ENCODE measurements at places on chromosomes 2 and 18.
A peak's percentile ranks its signal among the peaks of the same experiment; 100 is the strongest.

DNA sequence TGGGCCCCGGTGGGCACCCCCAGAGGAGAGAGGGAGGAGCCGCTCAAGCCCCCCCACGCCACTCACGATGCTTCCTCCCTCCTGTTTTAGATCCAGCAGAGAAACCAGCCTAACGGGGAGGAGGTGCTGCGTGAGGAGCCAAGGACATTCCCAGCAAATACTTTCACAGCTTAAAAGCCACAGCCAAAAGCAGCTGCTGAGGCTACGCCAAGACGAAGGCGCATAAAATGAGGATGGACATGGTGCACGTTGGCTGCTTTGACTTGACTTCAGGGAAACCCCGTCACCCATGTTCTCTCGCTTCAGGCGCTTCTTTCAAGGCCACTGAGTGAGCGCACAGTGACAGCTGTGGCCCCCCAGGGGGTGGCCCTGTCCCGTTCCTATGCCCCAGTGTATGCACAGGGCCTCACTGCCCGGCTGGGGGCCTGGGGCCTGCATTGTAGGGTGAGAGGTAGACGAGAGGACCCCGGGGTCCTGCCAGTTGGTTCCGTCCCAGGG is 72.1 kb upstream of the PXDN start:
- no peak for DNase-seq

DNA sequence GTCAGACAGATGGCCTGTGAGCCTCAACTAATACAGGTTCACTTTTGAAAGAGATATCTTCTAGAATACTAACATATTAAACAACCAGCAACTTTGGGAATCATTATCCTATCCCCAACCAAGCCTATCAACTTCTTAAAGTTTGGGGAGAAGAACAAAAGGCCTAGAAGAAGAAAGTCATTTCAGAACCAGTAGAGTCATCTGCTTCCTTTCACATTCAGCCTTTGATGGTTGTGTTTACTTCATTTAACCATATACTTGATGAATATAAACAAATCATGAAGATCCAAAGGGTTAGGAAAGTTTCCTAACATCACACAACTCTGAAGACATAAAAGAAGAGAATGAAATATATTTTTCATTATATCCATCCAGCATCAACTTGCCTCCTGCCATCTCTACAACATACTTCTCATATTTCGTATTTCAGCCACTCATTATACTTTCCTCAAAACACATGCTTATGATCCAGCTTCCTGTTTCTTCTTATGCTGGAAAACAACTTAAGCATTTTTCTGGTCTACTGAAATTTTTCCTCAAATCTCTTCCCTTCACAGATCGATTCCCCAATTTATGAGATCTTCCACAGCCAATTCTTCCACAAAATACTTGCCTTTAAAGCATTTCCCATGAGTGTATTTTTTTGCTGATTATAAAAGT is 114.3 kb downstream of the CACNB4 start:
- DNase-seq, result no peak

GRCh38 chr2:112864072-112864471 is 27.5 kb upstream of the IL1B start:
- DNase-seq, result no peak

DNA sequence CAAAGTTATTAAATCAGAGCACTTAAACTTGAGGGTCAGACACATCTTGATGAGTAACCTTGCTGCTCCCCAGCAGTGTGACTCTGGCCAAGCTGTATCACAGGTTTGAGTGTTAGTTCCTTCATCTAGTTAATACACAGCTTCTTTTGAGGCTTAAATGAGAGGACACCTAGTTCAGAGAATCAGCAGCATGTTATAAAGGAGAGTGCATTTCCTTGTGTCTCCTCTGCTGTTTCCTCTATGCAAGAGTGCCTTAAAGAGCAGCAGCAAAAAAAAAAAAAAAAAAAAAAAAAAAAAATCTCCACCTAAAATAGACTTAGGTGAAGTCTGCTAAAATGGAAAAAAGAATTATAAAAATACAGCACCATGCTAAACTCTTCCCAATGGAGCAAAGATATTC is 261.9 kb downstream of the TCF4 start:
- no peak for DNase-seq

GRCh38 chr2:10276481-10277292 is 26.0 kb upstream of the HPCAL1 start:
- no peak for DNase-seq

GRCh38 chr2:15579641-15580040 is 12.0 kb upstream of the DDX1 start:
- no peak for DNase-seq

DNA sequence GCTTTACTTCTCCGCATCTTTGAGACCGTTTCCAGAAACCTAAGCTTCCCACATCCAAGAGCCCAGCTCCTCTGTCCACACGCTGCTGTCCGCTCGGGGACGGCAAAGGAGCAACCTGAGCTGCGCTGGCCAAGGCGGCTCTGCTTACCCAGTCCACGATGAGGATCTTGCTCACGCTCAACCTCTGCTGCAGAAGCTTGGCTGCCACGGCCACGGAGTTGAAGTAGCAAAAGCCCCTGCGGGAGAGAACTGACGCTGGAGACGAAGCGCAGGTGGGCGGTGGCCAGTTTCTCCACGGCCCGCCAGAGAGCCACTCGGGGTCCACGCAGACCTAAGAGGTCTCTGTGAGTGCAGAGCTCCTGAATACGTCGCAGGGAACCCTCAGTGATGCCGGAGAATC is 236.1 kb downstream of the TWIST2 start:
- DNase-seq, result no peak

DNA sequence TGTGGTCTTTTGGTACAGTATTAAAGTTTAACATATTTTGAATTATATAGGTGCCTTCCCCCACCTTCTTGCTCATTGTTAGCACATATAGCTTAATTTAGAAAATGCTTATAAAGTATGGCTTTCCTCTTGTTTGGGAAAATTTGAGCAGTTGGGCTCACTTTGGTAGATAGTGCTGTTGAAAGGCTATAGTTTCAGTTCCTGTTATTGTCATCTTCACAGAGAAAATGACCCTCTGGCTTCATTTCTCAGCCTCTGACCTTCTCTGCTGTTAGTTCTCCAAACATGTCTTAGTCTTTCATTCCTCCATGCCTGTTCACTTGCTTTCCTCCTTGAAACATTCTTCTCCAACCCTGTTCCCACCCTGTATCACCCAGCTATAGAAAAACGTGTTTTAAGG is 200.6 kb downstream of the WDR7 start:
- no peak for DNase-seq

- DNase-seq, result no peak
Observed at GRCh38 chr2:104416339-104417000, 437.4 kb upstream of the POU3F3 start.

- DNase-seq, result no peak
Observed at GRCh38 chr2:51025906-51026555, 5.9 kb downstream of the NRXN1 start.

DNA sequence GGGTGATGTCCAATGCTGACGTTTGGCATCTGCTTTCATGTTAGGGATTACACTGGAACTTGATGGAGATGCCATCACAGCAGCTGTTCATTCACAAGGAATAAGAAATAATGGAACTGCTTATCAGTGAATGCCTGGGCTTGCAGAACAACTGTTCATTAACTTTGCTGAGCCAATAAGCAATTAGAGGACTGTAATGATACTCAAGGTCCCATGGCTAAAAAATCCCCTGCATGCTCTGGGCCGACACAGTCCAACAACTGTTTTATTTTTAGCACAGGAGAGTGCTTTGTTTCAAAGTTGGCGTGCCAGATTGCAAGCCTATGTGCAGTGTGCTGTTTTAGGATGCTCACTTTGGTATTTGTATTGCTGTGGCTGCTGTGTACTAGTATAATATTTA is 408.0 kb upstream of the RGPD4 start:
- no peak for DNase-seq

- no peak for DNase-seq
Observed at GRCh38 chr2:4576075-4576474, 872.7 kb downstream of the DCDC2C start.

- no peak for DNase-seq
Observed at GRCh38 chr2:143607231-143608062, 478.2 kb downstream of the ARHGAP15 start.

DNA sequence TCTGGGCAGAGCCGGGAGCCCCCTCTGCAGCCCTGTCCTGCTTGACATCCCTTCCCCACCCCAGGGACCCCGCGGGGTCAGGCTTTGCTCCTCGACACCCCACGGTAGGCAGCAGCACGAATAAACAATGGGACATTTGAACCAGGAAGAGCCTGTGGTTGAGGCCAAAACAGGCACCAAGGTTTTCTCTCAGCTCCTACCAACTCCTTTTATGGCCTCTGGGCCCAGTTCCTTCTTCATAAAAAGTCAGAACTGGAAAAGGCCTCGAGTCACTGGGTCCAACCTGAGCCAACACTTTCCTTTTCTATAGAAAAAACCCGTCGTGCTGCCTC is 20.6 kb downstream of the TEX44 start:
- DNase-seq, result no peak

- no peak for DNase-seq
Observed at GRCh38 chr2:98394595-98395153, 48.4 kb downstream of the CNGA3 start.

DNA sequence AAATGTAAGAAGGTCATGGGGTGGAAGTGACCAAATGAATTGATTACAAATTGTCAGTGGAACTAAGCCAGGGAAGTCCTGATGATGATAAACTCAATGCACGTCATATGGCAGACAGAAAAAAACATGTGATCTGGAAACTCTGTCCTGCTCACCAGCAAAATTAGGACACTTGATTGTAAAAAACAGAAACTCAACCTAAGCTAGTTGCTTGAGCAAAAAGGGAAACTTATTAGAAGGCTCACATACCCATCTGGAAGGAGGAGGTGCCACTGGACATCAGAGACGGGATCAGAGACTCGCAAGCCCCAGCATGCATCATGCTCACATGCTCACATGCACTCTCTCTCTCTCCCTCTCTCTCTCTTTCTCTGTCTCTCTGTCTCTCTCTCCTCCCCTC is 96.8 kb downstream of the SP3 start:
- no peak for DNase-seq

- no peak for DNase-seq
Observed at GRCh38 chr18:77100751-77101355, 31.7 kb downstream of the MBP start.

DNA sequence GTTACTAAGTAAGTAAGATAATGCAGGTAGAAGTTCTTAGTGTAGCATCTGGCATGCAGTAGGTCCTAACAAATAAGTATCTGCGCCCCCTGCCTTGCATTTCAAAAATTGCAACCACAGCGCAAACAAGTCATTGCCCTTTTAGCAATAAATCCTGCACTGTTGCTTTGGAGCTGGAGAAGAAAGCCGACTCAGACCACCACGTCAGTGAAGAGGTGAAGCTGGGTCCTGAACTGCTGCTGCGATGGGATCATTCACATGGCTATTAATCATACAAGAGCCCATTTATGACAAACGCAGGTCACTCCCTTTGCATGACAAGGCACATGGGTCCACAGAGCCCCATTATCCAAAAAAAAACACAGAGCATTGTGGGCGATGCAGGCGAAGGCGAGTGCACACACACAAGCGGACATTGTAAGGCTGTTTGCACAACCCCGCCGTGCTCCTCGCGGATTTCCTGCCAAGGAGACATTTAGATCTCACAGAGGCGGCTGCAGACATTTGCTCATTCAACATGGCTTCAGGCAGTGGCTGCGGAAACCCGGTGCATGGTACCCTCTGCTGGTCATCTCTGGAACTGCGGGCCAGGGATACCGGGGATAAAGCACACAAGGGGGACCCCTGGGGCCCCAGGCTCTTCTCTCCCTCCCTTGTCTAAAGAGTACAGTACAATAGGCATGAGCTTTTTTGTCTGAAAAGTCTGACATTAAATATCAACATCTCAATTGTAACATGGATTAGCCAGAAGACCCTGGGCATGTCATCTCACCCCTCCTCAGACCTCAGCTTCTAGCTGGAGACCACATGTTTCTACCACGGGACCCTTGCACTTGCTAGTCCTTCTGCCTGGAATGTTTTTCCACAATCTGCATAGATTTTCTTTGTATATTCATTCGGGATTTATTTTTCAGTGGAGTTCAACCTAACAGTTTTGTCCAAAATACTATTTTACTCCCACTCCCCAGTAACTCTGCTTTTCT is 56.7 kb downstream of the CYRIA start:
- peak; percentile 71 for DNase-seq

DNA sequence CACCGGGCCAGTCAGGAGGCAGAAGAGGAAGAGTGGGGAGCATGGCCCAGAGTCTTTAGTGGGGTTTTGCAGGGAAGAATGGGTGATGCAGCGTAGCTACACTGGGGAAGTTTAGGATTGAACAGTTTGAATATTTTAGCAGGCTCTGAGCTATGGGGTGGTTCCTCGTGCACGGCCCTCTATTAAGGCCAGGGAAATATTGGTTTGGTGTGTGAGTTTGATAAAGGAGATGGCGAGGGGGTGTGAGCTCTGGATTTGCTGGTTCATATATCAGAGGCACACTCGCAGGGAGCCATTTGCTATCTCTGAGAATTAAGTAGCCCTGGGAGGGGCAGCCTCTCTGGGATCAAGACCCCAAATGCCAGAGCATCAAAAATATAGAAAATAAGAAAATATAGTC is 50.1 kb downstream of the BOLA3 start:
- no peak for DNase-seq

DNA sequence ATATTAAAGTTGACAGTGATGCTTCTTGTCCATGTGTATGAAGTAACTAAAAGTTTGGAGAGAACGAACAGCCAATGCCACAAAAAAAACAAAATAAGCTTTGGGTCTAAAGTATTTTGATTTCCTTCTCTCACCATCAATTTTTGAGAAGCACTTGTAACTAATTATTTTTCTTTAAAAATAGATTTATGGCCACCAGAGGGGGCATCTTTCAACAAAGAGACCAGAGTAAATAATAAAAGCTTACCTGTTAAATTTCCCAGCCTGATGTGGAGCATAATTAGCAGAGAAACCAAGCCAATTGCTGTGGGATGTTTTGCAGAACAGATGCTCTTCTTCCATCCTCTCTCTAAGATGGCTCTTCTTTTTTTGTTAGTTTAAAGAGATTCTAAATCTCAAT is 29.0 kb downstream of the LINC00305 start:
- DNase-seq, result no peak

GRCh38 chr2:201730651-201731285 is 32.3 kb upstream of the MPP4 start:
- DNase-seq, result no peak

GRCh38 chr2:21693081-21693480 is 569.3 kb downstream of the TDRD15 start:
- no peak for DNase-seq

DNA sequence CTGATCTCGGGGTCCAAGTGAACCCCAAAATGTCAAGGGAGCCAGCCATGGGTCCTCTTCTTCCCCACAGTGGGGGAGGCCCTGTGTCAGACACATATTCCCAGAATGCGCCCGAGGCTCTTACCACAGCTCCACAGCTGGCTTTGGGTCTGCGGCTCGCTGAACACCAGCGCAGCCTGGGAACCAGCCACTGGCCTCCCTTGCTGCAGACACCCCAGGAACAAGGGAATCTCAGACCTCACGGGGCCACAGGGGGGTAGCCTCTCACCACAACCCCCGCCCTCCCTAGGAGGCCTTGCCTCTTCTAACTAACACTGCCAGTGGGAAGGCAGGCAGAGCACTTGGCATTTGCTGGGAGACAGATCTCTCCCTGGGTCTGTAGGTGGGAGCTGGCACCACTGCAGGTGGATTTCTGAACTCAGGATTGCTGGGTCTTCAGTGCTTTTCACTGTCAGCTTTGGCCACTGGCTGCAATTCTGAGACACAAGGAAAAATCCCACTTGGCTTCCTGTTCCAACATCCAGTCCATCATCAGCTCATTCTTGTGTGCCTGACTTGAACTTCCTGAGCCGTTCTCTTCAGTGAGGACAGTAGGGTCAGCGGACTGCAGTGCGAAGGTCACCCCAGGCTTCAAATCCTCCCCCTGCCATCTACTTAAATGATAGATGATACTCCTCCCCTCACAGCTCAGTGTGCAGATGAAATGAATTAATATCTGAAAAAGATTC is 128.7 kb downstream of the CAPN13 start:
- no peak for DNase-seq

- DNase-seq, result no peak
Observed at GRCh38 chr2:144479138-144479537, 40.8 kb downstream of the ZEB2 start.
